ENCODE measurements at places on chromosomes 3 and 15.

GRCh38 chr3:161349529-161350312, 21.6 kb downstream of the SPTSSB start:
- peak; percentile 90 for DNase-seq

DNA sequence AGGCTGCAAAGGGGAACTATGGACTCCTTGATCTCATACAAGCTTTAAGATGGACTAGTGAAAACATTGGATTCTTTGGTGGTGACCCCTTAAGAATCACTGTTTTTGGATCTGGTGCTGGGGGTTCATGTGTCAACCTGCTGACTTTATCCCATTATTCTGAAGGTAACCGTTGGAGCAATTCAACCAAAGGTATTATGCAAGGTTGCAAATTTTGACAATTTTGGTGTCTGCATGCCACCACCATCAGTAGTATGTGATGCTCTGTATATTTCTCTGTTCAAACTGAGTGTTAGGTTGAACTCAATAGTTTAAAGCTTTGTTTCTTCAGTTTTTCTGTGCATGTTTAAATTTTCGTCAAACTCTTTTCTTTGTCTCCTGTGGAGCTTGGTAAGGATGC, 583.8 kb upstream of the NAALADL2 start:
- DNase-seq: no peak

- DNase-seq: no peak
Observed at GRCh38 chr15:48765022-48765421, 45.8 kb downstream of the CEP152 start.

GRCh38 chr15:78604420-78604819, 16.4 kb downstream of the CHRNA3 start:
- DNase-seq: no peak

- no peak for DNase-seq
Observed at GRCh38 chr3:106699122-106699521, 678.1 kb upstream of the CCDC54 start.

- DNase-seq: no peak
Observed at GRCh38 chr3:29466442-29466841, 185.6 kb downstream of the RBMS3 start.

DNA sequence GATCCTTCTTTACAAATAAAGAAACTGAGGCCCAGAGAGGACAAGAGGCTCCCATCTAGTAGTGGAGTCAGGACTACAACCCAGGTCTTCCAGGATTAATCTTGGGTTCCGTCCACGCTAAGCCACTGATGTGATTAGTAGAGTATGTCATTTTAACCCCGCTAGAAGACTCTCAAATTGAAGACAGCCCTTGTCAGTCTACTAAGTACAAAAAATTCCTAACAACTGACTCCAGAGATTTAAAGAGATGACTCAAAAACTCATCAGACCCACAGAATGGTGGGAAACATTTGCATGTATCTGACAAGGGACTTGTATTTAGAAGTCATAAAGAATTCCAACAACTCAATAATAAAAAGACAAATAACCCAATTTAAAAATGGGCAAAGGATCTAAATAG, 145.3 kb downstream of the CNTN3 start:
- DNase-seq: no peak

DNA sequence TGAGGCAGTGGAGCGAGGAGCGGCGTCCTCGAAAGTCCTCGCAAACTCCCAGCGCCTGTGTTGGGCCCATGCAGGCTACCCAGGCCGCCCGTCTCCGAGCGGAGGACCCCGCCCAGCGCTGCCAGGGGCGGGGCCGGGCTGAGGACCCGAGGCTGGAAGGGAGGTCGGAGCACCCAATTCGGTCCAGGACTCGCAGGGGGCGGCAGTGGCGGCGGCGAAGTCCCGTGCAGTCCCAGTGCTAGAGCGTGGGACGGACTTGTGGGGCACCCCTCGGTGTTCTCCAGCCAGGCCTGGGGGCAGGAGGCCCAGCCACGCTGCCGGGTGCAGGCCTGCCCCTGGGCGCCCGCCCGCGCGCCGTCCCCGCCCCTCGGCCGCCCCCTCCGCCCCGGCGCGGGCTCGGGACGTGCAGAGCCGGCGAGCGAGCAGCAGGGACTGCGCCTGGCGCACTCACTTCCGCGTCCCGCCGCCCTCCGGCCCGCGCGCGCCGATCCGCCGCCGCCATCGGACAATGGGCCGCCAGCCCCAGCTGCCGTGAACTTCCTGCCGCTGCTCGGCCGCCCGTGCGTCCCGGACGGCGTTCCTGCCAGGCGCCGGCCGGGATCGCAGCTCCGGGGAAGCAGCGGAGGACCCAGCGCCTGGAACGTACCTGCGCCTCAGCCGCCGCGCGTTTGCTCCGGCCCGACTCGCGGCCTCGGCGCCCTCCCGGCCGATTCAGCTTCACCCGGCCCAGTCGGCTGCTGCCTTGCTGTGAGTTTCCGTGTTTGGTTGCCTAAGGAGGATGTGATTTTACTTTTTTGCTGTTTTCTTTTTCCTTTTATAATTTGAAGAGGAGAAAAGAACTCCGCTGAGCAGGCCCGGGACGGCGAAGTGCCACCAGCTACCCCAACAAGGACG, 596 bp upstream of the LIMD1 start:
- peak; percentile 47 for DNase-seq

DNA sequence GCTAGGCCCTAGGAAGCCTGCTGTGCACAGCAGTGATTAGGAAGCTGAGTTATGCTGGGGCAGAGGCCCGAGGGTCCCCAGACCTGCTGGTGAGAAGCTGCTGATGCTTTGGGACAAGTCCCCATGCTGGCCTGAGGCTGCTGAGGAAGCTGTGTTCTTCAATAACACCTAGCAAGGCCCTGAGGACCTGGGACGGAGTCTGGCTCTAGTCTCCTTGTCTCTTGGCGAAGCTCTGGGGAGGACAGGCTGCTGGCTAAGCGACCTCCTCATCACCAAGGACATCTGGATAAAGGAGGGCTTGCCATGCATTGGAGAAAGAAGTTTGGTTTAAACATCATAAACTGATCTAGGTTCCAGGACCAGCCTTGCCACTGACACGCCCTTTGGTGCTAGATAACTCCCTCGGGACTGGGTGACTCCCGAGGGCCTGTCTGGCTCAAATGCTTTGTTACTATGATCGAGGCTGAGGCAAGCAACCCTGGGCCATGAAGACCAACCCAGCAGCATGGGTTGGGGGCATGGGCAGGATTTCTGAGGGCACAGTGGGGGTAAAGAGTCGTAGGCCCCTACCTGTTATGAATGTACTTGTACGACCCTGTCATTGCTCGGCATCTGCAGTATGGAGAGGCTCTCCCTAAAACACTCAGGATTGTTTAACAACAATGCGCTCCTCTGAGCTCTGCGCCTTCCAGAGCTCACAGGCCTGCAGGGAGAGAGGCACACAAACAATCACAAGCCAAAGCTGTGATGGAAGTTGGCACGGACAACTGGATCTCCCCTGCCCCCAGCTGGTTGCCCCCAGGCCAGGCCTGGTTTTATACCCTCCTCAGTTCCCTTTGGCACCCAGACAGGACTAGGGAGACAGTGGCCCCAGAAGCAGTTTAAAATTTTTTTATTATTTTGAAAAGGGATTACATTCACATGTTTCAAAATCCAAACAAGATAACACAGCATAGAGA, 64.4 kb downstream of the LINGO1 start:
- no peak for DNase-seq

GRCh38 chr15:74196175-74196574, 6.4 kb downstream of the STRA6 start:
- peak; percentile 77 for DNase-seq

- DNase-seq: no peak
Observed at GRCh38 chr3:193305356-193305755, 64.3 kb downstream of the PLAAT1 start.

DNA sequence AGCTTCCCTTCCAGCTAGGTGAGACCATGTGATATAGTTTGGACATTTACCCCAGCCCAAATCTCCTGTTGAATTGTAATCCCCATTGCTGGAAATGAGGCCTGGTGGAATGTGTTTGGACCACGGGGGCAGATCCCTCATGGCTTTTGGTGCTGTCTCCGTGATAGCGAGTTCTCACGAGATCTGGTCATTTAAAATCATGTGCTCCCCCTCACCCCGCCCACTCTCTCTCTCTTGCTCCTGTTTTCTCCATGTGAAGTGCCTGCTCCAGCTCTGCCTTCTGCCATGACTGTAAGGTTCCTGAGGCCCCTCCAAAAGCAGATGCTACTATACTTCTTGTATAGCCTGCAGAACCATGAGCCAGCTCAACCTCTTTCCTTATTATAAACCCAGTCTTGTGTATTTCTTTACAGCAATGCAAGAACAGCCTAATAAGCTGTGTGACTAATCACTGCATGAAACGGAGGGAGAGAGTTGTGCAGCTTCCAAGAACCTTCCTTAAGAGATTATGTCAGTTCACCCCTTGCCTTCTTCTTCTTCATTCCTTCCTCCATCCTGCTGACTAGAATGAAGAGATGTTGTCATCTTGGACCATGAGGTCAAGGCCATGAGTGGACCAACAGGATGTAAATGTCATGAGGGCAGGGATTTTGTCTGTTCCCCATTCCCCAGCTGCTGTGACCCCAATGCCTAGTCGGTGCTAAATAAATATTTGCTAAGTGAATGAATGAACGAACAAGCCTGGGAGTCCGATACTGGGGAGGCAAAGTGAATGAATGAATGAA, 91.0 kb downstream of the CPN2 start:
- no peak for DNase-seq

GRCh38 chr3:176969506-176969905, 227.8 kb downstream of the TBL1XR1 start:
- DNase-seq: no peak

All from HCT116 (cell line).